Renal cortex interstitium (tissue), 15 donors: ENCODE measurements at places on chromosomes 7 and 10. TPM values are rescaled to one million over a fixed set of nuclear protein-coding genes. Genes with fewer than 3 reads are reported as not detected.
A peak's percentile ranks its signal among the peaks of the same experiment; 100 is the strongest.

DNA sequence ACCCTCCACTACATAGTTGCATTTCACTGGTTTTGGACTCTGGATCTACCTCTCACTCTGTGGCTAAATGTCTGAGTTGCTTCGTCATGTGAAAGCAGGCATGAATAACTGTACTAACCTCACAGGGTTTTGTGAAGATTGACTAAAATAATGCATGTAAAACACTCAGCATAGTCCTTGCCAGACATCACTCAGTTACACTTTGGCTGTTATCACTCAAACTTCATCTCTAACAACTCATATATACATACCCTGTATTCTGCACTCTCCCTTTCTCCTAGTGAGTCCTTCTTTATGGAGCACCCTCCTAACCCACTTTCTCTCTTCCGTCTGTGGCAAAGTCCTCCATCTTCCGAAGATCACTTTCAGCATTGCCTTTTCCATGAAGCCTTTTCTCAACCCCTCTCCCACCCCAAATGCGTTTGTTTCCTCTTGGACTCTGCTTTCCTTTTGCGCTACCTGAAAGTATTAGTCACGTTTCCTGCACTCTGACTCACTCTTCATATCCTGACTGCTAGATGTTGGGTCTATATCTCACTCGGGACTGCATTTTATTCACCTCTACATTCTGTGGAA, 72.6 kb downstream of the OSBPL3 start:
- DNase-seq, result no peak

DNA sequence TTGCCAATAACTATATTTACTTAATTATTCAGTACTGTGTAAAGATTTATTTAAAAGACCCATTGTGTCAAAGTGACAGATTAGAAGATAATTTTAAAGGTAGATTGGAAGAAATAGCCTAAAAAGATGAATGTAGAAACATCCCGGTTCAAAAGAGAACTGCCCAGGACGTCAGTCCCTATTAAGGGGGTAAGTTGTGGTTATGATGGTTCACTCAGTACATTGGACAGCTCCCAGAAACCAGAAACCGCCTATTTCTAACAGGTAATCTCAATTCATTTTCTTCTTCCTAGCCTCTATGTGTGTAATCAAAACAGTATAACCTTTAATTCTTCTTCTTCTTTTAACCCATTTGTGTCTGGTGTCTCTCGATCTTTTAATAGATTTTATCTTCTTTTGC, 1.5 kb upstream of the FERD3L start:
- DNase-seq, result peak; percentile 17

DNA sequence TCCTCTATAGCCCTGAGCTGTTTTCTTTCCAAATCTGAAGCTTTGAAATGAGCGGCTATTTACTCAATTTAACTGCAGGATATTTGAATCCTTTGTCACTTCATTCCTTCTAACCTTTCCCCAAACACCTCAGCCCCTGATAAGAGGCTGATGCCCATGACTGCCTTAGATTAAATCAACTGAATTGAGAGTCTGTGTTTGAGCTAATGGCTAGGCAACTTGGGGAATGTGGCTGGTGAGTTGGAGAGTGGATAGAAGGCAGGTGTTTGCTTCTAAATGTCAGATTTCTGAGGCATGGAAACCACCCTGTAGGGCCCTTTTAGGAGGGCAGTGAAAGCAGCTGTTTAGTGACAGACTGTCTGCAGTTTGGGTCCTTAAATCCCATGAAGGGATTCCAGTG, 759.9 kb downstream of the LRMDA start:
- no peak for DNase-seq

CTNNA3 gene
- 4.3 TPM for polyA plus RNA-seq

AIFM2 gene
- polyA plus RNA-seq, result 5.1 TPM

DNA sequence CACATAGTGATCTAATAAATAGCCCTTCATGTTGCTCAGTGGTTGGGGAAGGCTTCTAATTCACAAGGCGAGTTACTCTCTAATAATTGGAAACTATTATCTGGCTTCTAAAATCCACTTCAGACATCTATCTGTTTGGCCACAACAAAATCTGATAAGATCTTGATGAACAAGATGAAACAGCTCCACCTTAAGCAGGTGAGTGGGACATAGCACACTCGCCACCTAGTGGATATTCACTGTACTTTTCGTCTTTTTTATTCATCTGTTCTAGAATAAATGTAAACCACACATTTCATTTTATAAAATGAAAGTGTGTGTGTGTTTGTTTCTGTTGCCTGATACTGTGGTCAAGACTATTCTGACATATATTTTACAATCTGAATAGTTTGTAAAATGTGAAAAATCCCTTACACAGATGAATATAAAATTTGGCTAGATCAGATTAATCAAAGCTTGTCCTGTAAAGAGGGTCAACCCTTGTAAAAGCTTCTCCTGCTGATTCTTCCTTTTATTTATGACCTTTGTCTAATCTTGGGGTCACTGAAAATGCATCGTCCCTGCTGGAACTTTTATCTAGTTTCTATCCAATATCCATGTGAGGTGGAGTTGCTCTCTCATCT, 26.5 kb upstream of the CNTNAP2 start:
- DNase-seq, result peak; percentile 32

GNGT1 gene
- polyA plus RNA-seq, result 0.15 TPM

GRCh38 chr7:113015034-113015645, 71.5 kb downstream of the GPR85 start:
- peak; percentile 4 for DNase-seq

DNA sequence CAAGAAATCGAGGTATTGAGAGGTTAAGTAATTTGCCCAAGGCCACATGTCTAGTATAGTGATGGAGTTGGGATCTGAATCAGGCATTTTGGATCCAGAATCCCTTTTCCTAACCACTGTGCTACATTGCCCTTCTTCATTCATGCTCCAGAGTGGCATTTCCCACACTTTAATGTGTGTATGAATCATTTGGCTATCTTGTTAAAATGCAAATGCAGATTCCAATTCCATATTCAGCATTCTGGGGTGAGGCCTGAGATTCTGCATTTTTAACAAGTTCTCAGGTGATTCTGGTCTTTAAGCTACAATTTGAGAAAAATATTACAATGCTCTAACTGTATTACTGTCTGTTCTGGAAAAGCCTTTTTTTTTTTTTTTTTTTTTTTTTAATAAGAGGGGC, 631.3 kb downstream of the PHTF2 start:
- no peak for DNase-seq

- no peak for DNase-seq
Observed at GRCh38 chr10:33190406-33190805, 144.1 kb downstream of the NRP1 start.

DNA sequence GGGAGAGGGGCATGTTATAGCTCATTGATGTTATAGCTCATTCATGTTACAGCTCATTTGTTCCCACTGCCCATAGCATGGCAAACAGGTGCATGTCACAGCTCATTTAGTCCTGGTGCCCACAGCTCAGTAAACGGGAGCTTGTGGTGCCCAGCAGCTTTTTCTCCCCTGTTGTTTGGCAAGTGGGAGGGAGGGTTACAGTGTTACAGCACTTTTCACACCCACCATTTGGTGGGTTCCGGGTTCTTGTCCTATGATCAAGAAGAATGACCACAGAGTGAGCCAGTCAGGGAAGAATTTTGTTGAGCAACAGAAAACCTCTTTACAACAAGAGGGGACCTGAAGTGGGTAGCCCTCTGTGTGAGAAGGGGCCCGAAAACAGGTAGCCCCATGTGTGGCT, 162.8 kb upstream of the CSTF2T start:
- no peak for DNase-seq

AKR1C4 gene
- polyA plus RNA-seq, result not detected

- no peak for DNase-seq
Observed at GRCh38 chr7:117385363-117386109, 41.8 kb downstream of the ASZ1 start.
